ENCODE measurements at places on chromosomes 11 and 22.
A peak's percentile ranks its signal among the peaks of the same experiment; 100 is the strongest.

GRCh38 chr22:40385036-40385782 is 14.8 kb downstream of the SGSM3 start:
- DNase-seq = peak; percentile 72

DNA sequence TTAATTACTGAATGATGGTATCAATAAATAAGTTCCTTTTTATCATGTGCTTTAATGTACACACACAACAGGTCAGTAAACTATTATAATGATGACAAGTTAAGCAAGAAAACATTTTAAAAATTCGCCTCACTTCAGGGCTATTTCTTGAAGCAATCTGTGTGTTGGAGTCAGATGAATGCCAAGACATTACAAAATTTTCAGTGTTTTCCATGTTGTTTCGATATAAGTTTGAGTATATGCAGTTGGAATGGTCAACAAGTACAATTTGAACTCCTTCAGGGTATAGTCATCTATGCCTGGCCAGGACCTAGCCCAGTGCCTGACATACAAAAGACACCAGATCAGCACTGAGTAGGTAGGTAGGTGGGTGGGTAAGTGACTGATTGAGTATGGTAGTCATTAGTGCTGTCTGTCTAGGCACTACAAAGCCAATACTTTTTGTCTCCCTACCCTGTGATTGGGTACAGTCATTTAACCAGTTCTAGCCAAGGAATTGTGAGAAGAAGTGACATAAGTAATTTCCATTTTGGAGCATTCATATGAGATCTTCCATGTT is 7.5 kb downstream of the PRCP start:
- DNase-seq = no peak

GRCh38 chr22:32831584-32831983 is 30.1 kb downstream of the TIMP3 start:
- DNase-seq = no peak

- no peak for DNase-seq
These were observed 2.2 kb upstream of the SCT start for GRCh38 chr11:629237-629583.

DNA sequence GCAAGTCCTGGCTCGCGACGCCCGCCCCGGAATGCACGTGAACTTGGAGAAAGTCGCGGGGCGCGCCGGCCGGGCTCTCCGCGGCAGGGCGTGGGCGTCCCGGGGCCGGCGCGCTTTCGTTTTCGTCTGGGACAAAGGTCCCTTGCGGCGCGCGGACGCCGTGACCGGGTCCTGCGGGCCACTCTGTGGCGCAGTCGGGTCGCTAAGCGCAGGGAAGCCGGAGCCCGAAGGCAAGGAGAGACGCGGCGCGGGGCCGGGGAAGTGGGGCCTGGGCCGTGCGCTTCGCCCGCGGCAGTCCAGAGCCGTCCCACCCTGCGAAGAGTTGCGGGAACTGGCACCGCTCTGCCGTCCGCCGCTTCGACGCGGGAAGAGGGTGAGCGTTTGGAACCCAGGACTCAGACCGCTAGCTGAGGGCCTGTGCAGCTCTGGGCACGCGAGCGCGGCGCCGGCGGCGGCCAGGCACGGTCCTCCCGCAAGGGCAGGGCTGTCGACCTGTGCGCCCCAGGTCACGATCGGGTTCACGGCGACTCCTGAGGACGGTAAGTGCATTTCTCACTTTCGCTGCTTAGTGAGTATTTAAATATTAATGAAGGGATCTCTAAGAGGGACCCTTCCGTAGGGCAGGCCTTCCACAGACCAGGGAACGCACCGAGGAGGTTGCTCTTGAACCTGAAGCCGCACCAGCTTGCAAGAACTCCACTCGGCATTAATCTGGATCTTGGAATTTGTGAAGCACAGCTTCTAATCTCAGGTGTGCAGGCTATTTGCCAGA is 78.0 kb upstream of the PPARA start:
- peak; percentile 62 for DNase-seq

Data from GM13976 (cell line).